ENCODE measurements at places on chromosomes 5 and 9. TPM values are rescaled to one million over a fixed set of nuclear protein-coding genes. Genes with fewer than 3 reads are reported as not detected.

MYORG gene
- 6.3 TPM for total RNA-seq

PCDHB13 gene
- total RNA-seq, result 2.5 TPM

GHR gene
- 12.9 TPM for total RNA-seq

DNA sequence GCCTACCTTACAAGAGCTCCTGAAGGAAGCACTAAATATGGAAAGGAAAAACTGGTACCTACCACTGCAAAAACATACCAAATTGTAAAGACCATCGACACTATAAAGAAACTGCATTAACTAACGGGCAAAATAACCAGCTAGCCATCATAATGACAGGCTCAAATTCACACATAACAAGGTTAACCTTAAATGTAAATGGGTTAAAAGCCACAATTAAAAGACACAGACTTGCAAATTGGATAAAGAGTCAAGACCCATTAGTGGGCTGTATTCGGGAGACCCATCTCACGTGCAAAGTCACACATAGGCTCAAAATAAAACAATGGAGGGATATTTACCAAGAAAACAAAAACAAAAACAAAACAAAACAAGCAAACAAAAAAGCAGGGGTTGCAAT is 49.4 kb downstream of the POU5F2 start:
- no peak for DNase-seq

DNA sequence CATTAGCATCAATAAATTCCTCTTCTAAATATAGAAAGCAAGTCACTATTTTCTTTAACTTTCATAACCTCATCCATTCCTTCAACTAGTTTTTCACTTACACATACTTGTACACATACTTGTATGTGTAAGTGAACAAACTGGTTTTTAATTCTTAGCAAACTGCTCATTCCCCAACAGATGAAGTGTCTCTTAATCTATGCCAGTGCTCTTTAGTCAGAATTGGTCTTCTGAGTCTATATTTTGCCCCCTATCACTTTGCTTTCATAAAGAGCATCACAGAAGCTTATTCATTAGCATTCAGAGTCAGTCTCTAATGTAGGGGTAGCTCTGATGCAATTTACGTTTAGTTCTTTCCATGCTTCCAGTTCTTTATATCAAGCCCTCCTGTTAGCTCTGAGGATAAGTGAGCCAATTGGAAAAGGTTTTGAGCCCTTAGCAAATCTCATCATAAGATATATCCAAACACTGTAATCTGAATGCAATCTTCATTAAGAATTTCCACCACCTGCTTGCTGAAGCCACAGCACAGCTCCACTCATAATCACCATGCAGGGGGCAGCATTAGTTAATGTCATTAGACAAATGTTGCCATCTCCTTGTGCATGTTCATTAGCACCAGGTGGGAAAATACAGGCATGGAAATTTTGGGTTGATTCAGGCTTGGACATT is 178.5 kb upstream of the SLC24A2 start:
- no peak for DNase-seq

DNA sequence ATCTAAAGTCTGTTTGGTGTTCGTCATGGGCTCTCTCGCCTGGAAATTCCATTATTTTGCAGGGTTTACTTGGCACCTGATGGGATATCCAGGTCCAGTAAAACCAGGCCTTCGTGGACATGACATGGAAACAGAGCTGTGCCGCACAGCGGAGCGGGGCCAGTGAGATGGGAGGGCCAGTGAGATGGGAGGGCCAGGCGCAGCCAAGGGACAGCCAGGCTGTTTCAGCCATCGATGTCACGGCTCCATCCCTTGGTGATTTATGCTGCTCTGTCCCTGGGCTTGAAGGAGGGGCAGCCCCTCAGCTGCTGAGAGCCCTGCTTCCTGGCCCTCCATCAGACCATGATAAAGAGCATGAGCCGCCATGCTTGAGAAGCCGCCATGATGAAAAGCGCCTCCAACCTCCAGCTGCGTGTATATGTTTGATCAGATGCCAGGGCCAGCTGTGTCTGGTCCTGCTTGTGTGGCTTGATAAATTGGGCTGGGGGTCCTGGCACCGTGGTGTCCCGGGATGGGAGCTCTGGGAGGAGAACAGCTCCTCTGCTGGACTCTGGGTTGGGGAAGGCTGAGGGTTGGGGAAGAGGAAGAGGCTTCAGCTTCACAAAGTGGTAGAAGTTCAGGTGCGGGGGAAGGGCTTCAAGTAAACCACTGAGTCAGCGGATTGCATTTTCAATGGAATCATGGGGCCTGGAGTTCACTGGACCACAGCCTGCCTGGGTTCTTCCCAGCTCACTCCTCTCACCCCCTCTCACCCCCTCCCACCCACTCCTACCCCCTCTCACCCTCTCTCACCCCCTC is 6.1 kb upstream of the COL5A1 start:
- peak; percentile 5 for DNase-seq

DNA sequence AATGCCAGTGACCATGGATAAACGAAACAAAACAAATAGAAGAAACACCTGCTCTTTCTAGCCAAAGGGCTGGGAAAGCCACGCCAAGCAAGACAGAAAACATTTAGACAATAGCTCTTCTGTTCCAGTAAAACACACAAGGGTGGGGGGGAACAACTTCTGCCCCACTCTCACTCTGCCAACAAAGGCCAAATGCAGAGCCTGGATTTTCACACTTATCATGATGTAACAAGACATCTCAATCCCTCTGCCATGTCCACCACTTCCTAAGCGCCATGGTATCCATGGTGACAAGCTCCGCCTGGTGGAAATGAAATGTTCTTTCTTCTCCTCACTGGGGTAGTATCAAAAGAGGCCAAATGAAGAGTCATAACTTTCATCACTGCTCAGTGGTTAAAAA is 60.6 kb downstream of the DRD1 start:
- DNase-seq, result no peak

DNA sequence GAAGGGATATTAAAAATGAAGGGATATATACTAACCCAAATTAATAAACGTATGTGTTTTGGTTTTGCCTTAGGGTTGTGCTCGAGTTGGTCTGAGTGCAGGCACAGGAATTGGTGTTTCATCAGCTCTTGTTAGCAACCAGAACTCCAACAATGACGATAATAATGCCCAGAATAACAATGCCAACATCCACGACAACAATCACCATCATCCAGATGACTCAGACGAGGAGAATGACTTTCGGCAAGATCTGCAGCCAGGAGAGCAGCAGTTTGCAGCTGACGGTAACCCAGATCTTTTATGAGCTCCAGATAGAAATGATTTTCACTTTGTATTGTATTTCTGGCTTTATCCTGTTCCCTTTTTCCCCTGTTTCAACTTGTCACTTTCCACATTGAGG is 33.2 kb downstream of the FBXO38 start:
- no peak for DNase-seq

- no peak for DNase-seq
Measured at GRCh38 chr9:136378170-136379002, 4.9 kb upstream of the CARD9 start.

DNA sequence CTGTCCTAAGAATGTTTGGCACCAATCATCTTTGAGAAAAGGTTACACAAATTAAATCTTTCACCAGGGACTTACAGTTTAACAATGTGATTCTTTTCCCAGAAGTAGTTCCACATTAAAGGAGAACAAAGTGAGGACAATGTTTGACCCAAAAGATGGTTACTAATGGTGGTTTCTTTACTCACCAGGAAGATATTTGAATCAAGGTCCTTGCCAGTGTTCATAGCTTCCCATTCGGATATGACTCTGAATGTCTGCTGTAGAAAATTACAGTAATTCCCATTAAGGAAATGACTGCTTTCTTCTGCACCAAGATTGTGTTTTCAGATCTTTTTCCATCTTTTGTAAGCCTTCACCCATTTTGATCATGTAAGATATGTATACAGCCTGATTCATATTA is 114.6 kb upstream of the ADAMTSL1 start:
- no peak for DNase-seq

DNA sequence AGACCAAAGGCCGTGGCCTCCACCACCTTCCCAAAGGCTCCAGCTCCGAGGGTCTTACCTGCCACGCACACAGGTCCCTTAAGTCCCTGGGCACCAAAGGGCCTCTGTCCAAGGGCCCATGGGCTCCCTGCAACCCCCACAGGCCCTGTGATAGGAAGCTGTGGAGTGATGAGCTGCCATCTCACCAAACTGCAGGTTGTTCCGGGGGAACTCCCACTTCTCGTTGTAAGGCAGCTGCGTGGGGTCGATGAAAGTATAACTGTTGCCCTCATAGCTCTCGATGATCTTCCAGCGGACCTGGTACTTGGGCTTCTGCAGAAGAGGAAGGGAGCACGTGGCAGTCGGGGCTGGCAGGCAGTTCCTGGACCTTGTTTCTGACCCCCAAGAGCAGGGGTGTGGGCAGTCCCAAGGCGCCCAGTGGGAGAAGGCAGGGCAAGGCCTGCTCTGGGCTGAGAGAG is 24.8 kb downstream of the CSF1R start:
- DNase-seq, result no peak

DNA sequence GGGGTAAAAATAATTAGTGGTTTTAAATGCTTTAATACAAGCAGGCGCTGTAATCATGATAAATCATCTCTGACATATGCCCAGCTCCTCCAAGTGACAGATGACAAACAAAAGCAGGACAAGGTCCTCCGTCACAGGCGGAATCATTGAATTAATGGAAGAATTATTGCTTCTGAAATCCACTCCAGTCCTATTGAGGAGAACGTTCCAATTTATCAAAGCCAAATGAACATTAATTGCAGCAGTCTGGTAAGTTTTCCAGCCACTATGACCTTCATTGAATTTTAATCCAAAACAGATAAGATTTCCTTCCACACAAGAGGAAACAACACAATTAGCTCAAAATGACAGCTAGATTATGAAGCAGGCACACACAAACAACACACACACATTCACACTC is 136.8 kb downstream of the ASTN2 start:
- no peak for DNase-seq

- DNase-seq, result no peak
Measured at GRCh38 chr5:172008689-172009141, 2.3 kb upstream of the FBXW11 start.

DNA sequence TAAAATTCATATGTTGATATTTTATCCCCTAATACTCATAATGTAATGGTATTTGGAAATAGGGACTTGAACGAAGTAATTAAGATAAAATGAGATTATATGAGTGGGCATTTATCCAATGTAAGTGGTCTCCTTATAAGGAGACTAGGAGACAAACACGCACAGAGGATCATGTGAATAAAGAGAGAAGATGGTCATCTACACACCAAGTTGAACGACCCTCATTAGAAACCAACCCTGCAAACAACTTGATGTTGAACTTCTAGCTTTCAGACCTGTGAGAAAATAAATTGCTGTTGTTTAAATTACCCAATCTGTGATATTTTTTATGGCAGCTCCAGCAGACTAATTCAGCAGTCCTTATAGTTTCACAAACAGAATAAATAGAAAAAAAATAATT is 27.5 kb upstream of the SELENOP start:
- DNase-seq, result no peak

GRCh38 chr9:4967523-4967922 is 17.5 kb upstream of the JAK2 start:
- DNase-seq, result no peak

GRCh38 chr5:174397206-174397605 is 327.2 kb upstream of the MSX2 start:
- no peak for DNase-seq

GRCh38 chr5:141208478-141208877 is at the start of gene PCDHB12:
PCDHB12 (plus strand) TSS chr5:141208719; CDS start chr5:141208908, 189 bp downstream.
- no peak for DNase-seq

- DNase-seq, result no peak
Measured at GRCh38 chr5:77768978-77769377, 7.2 kb downstream of the TBCA start.

Measured in left ventricle myocardium inferior (tissue), 1 donor.